Activated CD8-positive, alpha-beta memory T cell treated with anti-CD3 and anti-CD28 coated beads for 1 hour (primary cell): ENCODE measurements at places on chromosomes 7 and 10.
A peak's percentile ranks its signal among the peaks of the same experiment; 100 is the strongest.

GRCh38 chr10:78802866-78803265 lies 265.9 kb upstream of the ZMIZ1 start:
- no peak for DNase-seq

DNA sequence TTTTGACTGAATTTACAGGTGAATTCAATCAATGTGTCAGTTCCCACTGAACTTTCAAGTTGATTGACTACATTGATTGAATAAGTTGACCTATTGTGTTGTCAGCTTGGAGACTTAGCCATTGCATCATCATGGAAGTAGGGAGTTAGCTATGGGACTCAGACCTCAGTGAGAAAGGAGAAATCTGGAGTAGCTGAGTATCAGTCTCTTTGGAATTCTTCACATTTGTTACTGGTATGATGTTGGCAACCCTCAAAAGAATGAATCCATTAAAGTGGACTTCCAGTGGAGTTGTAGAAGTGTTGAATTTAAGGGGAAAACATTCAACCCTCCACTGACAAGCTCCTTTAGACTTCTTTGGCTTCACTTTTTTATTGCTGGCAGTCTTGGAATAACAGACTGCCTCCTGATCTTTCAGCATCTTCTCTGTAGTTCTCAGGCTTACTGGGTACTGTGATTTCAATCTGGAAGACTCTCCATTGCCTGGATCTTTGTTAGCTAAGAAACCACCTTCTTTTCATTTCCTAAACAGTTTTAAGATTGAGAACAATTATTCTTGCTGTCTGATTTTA lies 160.3 kb upstream of the NRP1 start:
- no peak for DNase-seq

- DNase-seq, result no peak
Measured at GRCh38 chr7:31079126-31079823, 27.2 kb downstream of the ADCYAP1R1 start.

DNA sequence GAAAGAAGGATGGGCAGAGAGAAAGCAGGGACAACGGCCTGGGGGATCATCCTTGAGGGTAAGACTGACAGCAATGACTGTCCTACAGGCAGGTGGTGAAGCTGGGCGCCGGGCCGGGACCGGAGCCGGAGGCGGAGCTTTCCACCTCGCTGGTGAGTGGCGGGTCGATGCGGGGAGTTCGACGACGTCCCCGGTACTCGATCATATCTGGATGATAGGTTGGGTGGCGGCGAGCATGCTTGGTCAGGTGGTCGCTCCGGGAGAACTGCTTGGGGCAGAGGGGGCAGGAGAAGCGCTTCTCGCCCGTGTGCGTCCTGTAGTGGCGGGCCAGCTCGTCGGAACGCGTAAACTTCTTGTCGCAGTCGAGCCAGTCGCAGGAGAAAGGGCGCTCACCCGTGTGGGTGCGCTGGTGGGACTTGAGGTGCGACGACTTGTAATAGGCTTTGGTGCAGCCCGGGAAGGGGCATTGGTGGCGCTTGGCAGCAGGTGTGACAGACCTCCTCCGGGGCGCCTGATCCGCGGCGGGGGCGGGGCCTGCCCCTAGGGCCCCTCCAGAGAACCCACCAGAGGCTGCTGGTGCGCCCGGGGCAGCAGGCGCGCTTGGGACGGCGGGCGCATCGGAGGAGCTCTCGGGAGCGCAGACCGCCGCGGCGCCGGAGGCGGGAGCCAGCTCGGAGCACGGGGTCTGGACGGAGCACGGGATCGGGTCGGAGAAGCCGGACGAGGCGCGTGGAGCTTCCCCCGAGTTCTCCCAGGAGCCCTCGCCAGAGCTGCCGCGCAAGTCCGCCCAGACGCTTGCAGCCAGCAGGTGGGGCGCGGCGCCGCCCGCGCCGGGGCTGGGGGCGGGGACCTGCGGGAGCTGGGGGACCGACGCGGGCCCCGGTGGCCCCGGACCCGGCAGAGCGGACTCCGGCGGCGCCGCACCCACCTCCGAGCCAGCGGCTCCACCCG lies 752 bp downstream of the KLF14 start:
- no peak for DNase-seq

- no peak for DNase-seq
Measured at GRCh38 chr7:140676306-140676705, 3.6 kb downstream of the ADCK2 start.

DNA sequence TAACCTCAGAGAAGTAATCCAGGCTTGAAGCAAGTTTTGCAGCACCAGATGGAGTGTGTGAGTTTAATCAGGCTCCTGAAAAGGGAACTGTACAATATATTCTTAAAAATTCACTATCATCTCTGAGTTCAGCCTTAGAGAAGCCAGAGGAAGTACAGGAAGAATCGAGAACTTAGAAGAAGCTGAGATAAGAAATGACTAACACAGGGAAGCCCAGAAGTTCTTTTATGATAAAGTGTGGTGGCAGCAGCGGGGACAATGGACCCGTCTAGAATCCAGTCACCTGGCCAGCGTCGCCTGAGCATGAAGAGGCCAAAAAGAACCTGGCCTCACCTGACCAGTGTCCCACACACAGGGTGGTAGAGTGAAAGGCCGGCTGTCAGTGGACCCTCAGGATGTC lies 161.0 kb downstream of the USP6NL start:
- DNase-seq, result no peak

DNA sequence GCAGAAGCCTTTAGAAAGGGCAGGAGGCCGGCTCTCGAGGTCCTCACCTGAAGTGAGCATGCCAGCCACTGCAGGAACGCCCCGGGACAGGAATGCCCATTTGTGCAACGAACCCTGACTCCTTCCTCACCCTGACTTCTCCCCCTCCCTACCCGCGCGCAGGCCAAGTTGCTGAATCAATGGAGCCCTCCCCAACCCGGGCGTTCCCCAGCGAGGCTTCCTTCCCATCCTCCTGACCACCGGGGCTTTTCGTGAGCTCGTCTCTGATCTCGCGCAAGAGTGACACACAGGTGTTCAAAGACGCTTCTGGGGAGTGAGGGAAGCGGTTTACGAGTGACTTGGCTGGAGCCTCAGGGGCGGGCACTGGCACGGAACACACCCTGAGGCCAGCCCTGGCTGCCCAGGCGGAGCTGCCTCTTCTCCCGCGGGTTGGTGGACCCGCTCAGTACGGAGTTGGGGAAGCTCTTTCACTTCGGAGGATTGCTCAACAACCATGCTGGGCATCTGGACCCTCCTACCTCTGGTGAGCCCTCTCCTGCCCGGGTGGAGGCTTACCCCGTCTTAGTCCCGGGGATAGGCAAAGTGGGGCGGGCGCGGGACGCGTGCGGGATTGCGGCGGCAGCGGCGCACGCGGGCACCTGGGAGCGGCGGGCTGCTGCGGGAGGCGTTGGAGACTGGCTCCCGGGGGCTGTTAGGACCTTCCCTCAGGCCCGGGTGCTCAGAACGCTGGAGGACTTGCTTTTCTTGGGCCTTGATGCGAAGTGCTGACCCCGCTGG lies at the start of gene FAS:
TSS of gene FAS (plus strand) at position 415 of the 777 bp plus-strand sequence. CDS start at position 494, 79 bp downstream.
- DNase-seq, result peak; percentile 63

DNA sequence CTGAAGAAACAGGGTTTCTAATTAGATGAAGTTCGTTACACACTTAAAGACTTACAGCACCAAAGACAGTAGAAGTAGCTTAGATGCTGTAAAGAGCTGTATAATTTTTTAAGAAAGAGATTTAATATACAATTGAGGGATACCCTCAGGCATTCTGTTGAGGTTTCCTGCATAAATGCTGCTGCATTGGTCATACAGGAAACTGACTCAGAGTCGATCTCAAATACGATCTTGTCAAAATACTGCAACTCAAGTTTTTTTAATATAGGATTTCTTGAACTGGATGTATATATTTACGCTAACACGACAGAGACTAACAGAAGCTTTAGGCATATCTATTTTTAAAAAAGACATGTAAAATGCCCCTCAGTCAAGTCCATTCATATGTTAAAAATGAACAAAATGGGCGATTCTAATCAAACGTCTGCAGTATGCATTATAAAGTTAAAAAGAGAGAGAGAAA lies 2.4 kb upstream of the ARID5B start:
- no peak for DNase-seq

- no peak for DNase-seq
Measured at GRCh38 chr7:129607471-129608120, 3.9 kb upstream of the NRF1 start.

GRCh38 chr7:117675497-117676435 lies 195.9 kb downstream of the CFTR start:
- no peak for DNase-seq

- no peak for DNase-seq
Measured at GRCh38 chr10:670990-671389, 18.5 kb downstream of the DIP2C start.

GRCh38 chr10:128009372-128010126 lies 102.6 kb downstream of the PTPRE start:
- no peak for DNase-seq

DNA sequence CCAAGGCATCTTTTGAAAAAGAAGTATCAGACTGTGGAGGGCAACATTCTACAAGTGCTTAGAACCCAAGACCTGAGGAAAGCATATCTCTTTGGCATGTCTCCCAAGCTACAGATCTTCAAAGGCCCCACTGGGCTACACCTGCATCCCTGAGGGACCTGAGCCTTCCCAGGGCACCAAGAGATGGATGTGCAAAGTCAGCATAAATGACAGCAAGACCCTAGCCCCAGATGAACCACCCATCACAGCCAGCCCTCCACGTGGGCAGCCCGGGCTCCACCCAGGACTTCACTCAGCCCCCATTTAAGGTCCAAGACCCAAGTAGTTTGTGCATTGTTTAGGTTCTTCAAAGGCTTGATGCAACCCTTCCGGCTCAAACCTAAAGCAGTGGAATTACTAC lies 123.5 kb downstream of the SFMBT2 start:
- no peak for DNase-seq

DNA sequence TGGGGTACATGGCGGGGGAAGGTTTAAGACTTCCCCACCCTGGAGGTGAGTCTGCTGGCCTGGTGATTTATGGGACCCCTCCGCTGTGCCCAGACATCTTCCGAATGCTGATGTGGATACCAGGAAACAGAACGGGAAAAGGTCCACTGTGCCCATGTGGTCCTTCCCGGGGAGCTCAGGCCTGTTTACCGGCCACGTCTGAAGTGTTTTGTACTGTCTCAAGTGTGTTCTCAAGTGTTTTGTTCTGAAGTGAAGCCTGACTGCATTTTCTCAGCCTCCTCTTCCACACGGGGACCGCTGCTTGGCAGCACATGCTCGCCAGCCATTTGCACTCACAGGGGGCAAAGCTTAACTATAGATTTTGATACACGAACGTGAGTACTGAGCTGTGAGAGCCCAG lies 127.2 kb downstream of the TEX36 start:
- DNase-seq, result no peak

- DNase-seq, result no peak
Measured at GRCh38 chr10:96991313-96991841, 159.3 kb downstream of the LCOR start.

DNA sequence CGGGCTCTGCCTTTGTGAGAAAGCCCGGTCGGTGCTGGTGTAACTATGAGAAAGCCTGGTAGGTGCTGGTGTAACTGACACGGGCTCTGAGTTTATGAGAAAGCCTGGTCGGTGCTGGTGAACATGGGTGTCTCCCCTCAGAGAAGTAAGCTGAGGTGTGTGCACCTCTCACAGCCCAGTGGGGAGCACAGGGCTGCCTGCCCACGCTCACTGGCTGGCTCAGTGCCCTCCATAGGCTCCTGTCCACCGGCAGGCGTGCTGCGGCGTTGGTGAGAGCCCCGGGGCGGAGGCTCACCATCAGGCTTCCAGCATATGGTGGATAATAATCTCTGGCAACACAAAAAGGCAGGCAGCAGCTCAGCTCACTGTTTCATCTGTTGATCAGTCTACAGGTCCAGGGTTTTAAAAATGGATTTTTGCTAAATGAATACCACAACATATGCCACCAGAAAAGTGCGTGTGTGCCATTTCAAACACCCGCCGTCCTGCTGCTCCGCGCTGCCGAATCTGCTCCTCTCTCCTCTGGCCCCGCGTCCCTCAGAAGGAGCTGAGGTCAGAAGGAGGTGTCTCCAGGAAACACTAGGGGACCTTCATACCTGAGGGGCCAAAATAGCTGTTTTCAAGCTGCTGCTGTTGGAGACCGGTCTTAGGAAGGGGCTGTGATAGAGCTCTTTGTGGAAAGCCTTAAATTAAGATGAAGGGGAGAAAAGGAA lies 365.7 kb downstream of the DNAJB6 start:
- DNase-seq, result no peak

- no peak for DNase-seq
Measured at GRCh38 chr10:74529205-74529604, 297.2 kb upstream of the KAT6B start.

- no peak for DNase-seq
Measured at GRCh38 chr7:106895246-106895864, 30.3 kb downstream of the PIK3CG start.

DNA sequence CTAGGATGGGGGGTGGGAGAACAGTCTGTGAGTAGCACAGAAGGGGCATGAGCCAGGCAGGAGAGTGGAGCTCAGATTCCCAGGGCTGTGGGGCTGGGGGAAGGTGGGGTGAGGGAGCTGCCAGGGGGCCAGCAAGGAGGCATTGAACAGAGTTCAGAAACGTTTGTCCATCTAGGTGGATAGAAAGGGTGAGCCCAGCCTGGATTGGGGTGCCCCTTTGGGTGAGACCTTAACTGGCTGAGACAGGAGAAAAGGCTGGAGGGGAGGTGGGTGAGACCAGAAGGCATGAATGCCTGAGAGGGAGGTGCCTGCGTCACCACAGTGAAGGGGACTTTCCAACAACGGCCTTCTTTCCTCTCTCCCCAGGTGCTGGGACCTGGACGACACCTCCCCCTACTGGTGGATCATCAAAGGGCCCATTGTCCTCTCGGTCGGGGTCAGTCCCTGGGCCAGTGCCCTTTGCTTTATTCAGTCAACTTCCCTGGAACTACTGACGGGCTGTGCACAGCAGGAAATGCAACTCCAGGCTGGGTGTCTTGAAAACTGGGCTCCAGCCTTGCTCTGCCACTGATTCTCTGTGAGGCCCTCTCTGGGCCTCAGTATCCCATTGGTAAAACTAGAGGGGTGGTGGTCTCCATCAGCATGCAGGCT lies 11.0 kb downstream of the GHRHR start:
- no peak for DNase-seq

- DNase-seq, result no peak
Measured at GRCh38 chr10:71089162-71089561, 123.2 kb upstream of the UNC5B start.

DNA sequence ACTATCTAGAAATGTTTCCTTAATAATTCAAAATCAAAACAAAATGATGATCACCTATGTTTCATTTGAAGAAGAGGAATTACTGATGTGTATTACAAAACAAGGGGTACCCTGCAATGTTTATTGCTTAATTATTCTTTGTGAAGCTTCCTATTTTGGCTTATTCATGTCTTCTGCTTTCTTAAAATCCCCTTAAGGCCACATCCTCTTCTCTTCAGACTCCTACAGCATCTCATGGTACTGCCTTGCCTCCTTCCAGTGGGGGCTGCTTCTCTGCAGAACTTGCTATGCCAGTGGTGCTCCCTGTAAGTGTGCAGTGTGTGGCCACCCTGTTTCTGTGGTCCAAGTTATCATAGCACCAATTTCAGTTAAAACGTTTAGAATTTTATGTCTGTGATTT lies 35.0 kb downstream of the CCDC146 start:
- no peak for DNase-seq

GRCh38 chr10:44911081-44911540 lies at the start of gene TMEM72:
TSS of gene TMEM72 (plus strand) at chr10:44911337. CDS start at chr10:44911513, 176 bp downstream.
- no peak for DNase-seq
